ENCODE measurements at places on chromosomes 4 and X. TPM values are rescaled to one million over a fixed set of nuclear protein-coding genes. Genes with fewer than 3 reads are reported as not detected.

Gene SPANXA1
- polyA plus RNA-seq: not detected

Gene PDE6B
- 7.6 TPM for polyA plus RNA-seq

Gene ZAR1
- not detected for polyA plus RNA-seq

Gene MAGEC1
- polyA plus RNA-seq: not detected

Gene BEX5
- 11.7 TPM for polyA plus RNA-seq

Gene SLITRK2
- 0.18 TPM for polyA plus RNA-seq

Gene FGG
- polyA plus RNA-seq: 32.8 TPM
